ENCODE measurements at places on chromosomes 6 and 20. TPM values are rescaled to one million over a fixed set of nuclear protein-coding genes. Genes with fewer than 3 reads are reported as not detected.

GRCh38 chr6:110534731-110535492 lies 58.5 kb upstream of the SLC22A16 start:
- H3K4me3 ChIP-seq: peak overlapping the region; percentile 23
- H3K4me1 ChIP-seq: peaks cover 98% of the 10 kb centered on the region
- H3K27ac ChIP-seq: peak overlapping the region; percentile 62
- H3K27me3 ChIP-seq: no peaks in the 10 kb centered on the region
- peak; percentile 97 for DNase-seq

GRCh38 chr20:19138758-19139157 lies 73.7 kb upstream of the SLC24A3 start:
- no peaks in the 10 kb centered on the region for H3K27me3 ChIP-seq
- DNase-seq: no peak
- no peak overlapping the region for H3K27ac ChIP-seq
- H3K4me3 ChIP-seq: no peak overlapping the region
- H3K4me1 ChIP-seq: no peaks in the 10 kb centered on the region
- peaks cover 5% of the 10 kb centered on the region for H3K36me3 ChIP-seq

DNA sequence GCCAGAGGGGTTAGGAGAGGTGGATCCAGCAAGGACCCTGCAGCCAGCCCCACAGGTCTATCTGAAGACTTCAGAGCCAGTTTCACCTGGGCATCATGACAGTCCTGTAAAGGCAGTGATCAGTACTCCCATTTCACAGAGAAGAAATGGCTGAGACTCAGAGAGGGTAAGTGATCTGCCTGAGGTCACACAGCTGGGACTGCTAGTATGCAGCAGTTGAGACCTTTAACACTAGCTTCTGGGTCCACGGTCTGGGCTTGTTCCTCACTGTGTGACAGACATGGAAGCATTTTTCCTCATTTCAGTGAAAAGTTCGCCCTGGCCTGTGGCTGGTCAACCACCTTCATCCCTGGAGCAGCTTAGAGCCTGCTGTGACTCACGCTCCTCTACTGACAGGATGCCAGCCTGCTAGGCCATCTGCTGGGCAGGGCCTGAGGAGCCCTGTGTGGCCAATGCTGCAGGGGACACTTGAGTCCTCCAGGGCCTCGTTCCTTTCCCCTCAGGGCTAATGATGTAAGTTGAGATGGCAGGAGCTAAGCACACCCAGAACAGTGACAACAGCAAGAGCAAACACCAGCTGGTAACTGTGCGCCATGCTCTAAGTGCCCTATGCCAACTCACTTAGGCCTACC lies 192.0 kb downstream of the LRFN2 start:
- H3K4me1 ChIP-seq: no peaks in the 10 kb centered on the region
- no peak overlapping the region for H3K4me3 ChIP-seq
- H3K27me3 ChIP-seq: no peaks in the 10 kb centered on the region
- DNase-seq: no peak

GRCh38 chr6:142881761-142882160 lies 63.2 kb downstream of the HIVEP2 start:
- DNase-seq: peak; percentile 24
- no peak overlapping the region for H3K4me3 ChIP-seq
- peaks cover 39% of the 10 kb centered on the region for H3K36me3 ChIP-seq
- H3K27ac ChIP-seq: peak overlapping the region; percentile 80
- H3K27me3 ChIP-seq: no peaks in the 10 kb centered on the region

DNA sequence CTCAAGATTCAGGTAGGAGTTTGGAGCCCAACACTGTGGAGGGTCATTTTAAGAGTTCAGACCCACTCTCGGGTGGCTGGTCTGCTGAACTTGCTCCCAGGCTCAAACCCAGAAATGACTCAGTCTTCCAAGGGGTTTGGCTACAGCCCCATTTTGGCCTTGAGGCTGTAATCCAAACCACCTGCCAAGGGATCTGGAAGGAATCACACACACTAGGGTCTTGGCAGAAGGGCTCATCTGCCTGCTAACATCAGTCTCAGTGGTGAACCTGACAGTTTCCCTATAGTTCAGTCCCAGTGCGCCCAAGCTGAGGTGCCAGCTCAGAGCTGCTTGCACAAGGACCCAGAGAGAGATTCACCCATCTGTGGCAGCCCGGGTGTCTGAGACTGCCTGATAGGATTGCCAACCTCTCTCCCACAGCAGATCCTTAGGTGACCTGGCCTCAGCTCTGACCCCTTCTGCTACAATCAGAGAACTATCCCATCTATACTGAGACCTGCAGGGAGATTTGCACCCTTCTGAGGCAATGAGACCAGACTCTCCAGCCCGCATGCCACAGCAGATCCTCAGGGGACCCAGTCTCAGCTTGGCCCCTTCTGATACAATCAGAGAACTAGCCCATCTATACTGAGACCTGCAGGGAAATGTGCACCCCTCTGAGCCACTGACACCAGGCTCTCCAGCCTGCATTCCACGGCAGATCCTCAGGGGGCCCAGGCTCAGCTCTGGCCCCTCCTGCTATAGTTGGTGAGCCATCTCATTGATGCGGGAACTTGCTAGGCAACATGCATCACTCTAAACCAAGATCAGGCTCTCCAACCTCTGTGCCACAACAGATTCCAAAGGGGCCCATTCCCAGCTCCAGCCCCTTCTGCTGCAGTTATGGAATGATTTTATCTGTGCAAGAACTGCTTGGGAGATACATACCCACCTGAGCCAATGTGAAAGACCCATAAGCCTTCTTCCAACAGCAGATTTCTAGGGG lies 48.2 kb downstream of the THBS2 start:
- DNase-seq: peak; percentile 18
- no peak overlapping the region for H3K4me3 ChIP-seq
- H3K27me3 ChIP-seq: no peaks in the 10 kb centered on the region
- H3K36me3 ChIP-seq: peaks cover 15% of the 10 kb centered on the region
- H3K27ac ChIP-seq: no peak overlapping the region

GRCh38 chr6:122709922-122710512 lies 69.5 kb upstream of the FABP7 start:
- no peak for DNase-seq
- H3K27ac ChIP-seq: no peak overlapping the region
- H3K27me3 ChIP-seq: no peaks in the 10 kb centered on the region
- peaks cover 6% of the 10 kb centered on the region for H3K4me1 ChIP-seq
- no peak overlapping the region for H3K4me3 ChIP-seq
- no peaks in the 10 kb centered on the region for H3K36me3 ChIP-seq

DNA sequence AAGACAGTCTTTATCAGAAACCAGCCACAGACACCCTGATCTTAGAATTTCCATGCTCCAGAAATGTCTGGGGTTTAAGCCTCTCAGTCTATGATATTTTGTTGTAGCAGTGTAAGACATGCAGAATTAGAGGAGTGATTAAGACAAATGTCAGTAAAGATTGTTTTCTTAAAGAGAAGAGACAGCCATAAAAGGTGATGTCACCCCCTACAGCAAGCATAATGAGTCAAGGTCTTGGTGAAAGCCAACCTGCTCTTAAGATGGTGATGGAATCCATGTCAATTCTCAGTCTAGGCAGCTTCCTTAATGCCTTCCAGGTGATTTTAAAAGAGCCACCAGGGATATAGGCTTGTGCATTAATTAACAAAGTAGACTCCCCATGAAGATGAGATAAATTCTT lies 849.9 kb upstream of the EPHA7 start:
- H3K36me3 ChIP-seq: peaks cover 6% of the 10 kb centered on the region
- H3K4me3 ChIP-seq: no peak overlapping the region
- H3K27ac ChIP-seq: no peak overlapping the region
- H3K27me3 ChIP-seq: no peaks in the 10 kb centered on the region

- H3K27ac ChIP-seq: peak overlapping the region; percentile 29
- H3K4me3 ChIP-seq: peak overlapping the region; percentile 92
- DNase-seq: no peak
- no peaks in the 10 kb centered on the region for H3K36me3 ChIP-seq
- H3K27me3 ChIP-seq: peaks cover 3% of the 10 kb centered on the region
- peaks cover 34% of the 10 kb centered on the region for H3K4me1 ChIP-seq
Measured at GRCh38 chr6:138107752-138108592, 753 bp upstream of the PERP start.

- H3K27ac ChIP-seq: no peak overlapping the region
- H3K27me3 ChIP-seq: no peaks in the 10 kb centered on the region
- H3K4me1 ChIP-seq: no peaks in the 10 kb centered on the region
- H3K4me3 ChIP-seq: no peak overlapping the region
- DNase-seq: no peak
Measured at GRCh38 chr6:162063666-162064065, 663.9 kb downstream of the PRKN start.

GRCh38 chr6:83974409-83975050 lies 59.0 kb upstream of the MRAP2 start:
- no peaks in the 10 kb centered on the region for H3K4me1 ChIP-seq
- H3K27ac ChIP-seq: no peak overlapping the region
- peaks cover 4% of the 10 kb centered on the region for H3K27me3 ChIP-seq
- H3K4me3 ChIP-seq: no peak overlapping the region
- H3K36me3 ChIP-seq: peaks cover 5% of the 10 kb centered on the region

- peaks cover 31% of the 10 kb centered on the region for H3K36me3 ChIP-seq
- no peaks in the 10 kb centered on the region for H3K27me3 ChIP-seq
- DNase-seq: no peak
- H3K27ac ChIP-seq: no peak overlapping the region
- H3K4me3 ChIP-seq: no peak overlapping the region
- H3K4me1 ChIP-seq: peaks cover 20% of the 10 kb centered on the region
Measured at GRCh38 chr6:2949121-2949520, 22.2 kb downstream of the SERPINB6 start.

DNA sequence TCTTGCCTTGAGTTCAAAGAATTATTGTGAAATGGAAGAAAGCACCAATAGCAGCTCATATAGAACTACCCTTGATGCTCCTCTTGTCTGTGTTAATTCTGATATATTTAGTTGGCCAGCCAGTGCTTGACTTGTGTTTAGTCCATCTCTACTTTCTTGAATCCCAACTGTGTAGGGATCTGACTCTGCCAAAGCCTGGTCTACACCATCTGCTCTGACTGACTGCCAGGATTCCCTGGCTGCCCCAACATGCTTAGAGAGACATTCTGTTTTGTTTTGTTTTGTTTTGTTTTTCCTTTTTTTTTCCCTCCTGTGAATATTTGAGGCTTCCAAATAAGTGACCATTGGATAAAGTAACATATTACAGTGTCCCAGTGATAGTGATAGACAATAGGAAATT lies 953.7 kb upstream of the MANEA start:
- no peak overlapping the region for H3K4me3 ChIP-seq
- H3K27ac ChIP-seq: no peak overlapping the region
- DNase-seq: no peak

- no peaks in the 10 kb centered on the region for H3K36me3 ChIP-seq
- H3K27ac ChIP-seq: no peak overlapping the region
- DNase-seq: no peak
- H3K27me3 ChIP-seq: no peaks in the 10 kb centered on the region
Measured at GRCh38 chr20:40532103-40532502, 156.9 kb downstream of the MAFB start.

DNA sequence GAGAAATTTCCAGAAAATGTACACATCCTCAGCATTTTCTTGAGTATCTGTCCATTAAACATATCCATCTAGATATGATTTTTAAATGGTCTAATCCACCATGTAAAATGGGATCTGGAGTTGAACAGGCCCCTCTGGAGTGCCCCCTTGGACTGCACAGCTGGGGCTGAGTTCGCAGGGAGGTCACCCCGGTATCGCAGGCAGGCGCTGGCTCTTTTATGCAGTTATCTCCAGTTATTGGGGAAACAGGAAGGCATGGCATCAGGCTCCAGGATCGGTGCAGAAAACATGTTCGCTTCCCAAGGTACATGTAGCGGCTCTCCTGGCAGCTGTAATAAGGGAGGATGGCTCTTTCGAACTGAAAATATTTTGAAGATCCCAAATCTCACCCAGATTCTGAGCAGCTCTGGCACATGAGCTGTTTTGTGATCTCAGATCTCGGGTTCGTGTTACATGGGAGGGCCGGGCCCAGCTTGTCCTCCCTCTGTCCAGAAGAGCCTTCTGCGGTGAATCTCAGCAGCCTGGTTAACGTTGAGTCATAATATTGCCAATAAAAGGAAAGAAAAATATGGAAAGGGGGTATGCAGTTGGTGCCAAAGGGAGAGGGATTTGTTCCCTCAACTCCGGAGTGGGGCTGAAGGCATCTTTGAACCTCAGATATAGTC lies 167.7 kb downstream of the EYA2 start:
- H3K27ac ChIP-seq: no peak overlapping the region
- peaks cover 6% of the 10 kb centered on the region for H3K4me1 ChIP-seq
- no peak overlapping the region for H3K4me3 ChIP-seq
- H3K36me3 ChIP-seq: peaks cover 4% of the 10 kb centered on the region
- DNase-seq: no peak
- peaks cover 18% of the 10 kb centered on the region for H3K27me3 ChIP-seq

DNA sequence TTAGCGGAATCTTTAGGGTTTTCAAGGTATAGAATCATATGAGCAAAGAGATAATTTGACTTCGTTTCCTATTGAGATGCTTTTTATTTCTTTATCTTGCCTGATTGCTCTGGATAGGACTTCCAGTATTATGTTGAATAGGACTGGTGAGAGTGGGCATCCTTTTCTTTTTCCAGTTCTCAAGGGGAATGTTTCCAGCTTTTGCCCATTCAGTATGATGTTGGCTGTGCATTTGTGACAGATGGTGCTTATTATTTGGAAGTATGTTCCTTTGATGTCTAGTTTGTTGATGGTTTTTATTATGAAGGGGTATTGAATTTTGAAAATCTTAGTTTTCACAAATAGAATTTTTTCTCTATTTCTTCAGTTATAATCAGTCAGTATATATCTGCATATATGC lies 656.6 kb upstream of the MAP3K7 start:
- H3K4me3 ChIP-seq: no peak overlapping the region
- no peak for DNase-seq
- no peaks in the 10 kb centered on the region for H3K36me3 ChIP-seq
- H3K27ac ChIP-seq: no peak overlapping the region
- no peaks in the 10 kb centered on the region for H3K4me1 ChIP-seq
- peaks cover 2% of the 10 kb centered on the region for H3K27me3 ChIP-seq

TMC2 gene
- total RNA-seq: not detected

CALHM4 gene
- 0.24 TPM for total RNA-seq

SLC35D3 gene
- total RNA-seq: not detected

PTGIS gene
- not detected for total RNA-seq

EPPIN gene
- not detected for total RNA-seq

PNPLA1 gene
- total RNA-seq: not detected

SLC22A16 gene
- not detected for total RNA-seq

ANKRD66 gene
- not detected for total RNA-seq

FUT9 gene
- not detected for total RNA-seq

TTLL9 gene
- total RNA-seq: not detected

TAGAP gene
- total RNA-seq: not detected

AKAP7 gene
- 3.1 TPM for total RNA-seq

TRIM40 gene
- not detected for total RNA-seq

PGC gene
- total RNA-seq: not detected

VNN1 gene
- total RNA-seq: 0.09 TPM

All from HFFc6 (cell line).